ENCODE measurements at places on chromosomes 2 and 18. TPM values are rescaled to one million over a fixed set of nuclear protein-coding genes. Genes with fewer than 3 reads are reported as not detected.

IL36G gene
- not detected for total RNA-seq

- H3K36me3 ChIP-seq, result no peaks in the 10 kb centered on the region
- H3K27me3 ChIP-seq, result no peaks in the 10 kb centered on the region
- H3K27ac ChIP-seq, result no peak overlapping the region
- no peak overlapping the region for H3K4me3 ChIP-seq
Observed at GRCh38 chr18:37385846-37386778, 179.5 kb downstream of the CELF4 start.

DNA sequence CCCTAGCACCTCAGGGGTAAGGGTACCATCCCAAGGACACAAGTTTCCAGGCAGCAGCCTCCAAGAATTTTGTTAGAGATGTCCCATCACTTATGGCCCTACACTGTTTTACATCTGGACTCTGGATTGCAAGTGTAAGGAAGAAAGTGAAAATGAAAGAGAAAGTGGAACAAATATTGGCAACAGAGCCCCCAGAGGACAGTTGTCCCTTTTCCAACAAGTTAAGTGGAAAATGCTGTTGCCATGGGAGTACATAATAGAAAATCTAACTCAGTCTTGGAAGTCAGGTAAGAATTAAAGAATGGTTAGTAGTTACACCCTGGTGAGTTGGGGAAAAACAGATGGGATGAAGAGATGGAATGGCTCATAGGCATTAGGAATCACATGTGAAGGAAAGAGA, 50.6 kb downstream of the TTC21B start:
- H3K4me3 ChIP-seq, result no peak overlapping the region
- H3K27ac ChIP-seq, result no peak overlapping the region
- peaks cover 14% of the 10 kb centered on the region for H3K4me1 ChIP-seq

ADD2 gene
- total RNA-seq, result not detected

WNT10A gene
- total RNA-seq, result not detected

DNA sequence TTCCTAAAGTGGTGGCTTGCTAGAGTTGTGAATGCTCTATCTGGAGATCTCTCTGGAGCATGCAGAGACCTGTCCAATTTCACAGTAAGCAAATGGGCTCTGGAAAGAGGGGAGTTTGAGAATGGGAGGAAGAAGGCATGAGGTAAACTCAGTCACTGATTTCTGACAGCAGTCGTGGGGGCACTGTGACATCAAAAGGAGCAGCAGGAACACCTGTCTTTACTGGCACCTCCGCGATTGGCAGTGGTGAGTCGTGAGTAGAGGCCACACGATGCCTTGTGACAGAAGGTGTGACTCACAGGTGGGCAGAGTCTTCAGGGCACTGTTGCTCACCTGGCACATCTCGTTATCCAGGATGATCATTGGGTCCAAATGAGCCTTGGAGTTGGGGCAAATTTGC, 38.8 kb upstream of the CAVIN2 start:
- H3K27me3 ChIP-seq, result no peaks in the 10 kb centered on the region
- DNase-seq, result no peak
- no peak overlapping the region for H3K4me3 ChIP-seq
- no peaks in the 10 kb centered on the region for H3K4me1 ChIP-seq
- H3K36me3 ChIP-seq, result no peaks in the 10 kb centered on the region

DNA sequence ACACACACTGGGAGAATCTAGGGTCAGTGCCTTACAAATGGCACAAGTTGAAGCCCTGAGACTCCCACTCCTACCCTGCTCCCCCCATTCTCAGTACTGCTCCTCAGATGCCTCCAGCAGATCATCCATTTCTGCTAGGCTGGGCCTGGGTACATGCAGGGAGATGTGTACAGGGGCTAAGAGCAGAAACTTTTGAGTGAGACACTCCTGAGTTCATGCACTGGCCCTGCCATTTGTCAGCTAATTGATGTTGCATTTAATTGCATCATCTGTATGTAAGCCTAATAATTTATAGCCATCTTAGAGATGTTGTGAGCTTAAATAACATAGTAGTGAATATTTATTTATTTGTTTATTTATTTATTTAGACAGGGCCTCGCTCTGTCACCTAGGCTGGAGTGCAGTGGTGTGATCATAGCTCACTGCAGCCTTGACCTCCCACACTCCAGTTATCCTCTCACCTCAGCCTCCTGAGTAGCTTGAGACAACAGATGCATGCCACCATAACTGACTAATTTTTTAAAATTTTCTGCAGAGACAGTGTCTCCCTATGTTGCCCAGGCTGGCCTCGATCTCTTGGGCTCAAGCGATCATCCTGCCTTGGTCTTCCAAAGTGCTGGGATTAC, 4.8 kb upstream of the CASP8 start:
- H3K4me1 ChIP-seq, result peaks cover 28% of the 10 kb centered on the region
- no peak overlapping the region for H3K27ac ChIP-seq
- H3K36me3 ChIP-seq, result no peaks in the 10 kb centered on the region
- no peak for DNase-seq
- H3K4me3 ChIP-seq, result no peak overlapping the region

IL36RN gene
- total RNA-seq, result not detected

GRCh38 chr2:154452906-154453493, 245.5 kb upstream of the KCNJ3 start:
- H3K4me1 ChIP-seq, result no peaks in the 10 kb centered on the region
- DNase-seq, result peak; percentile 24
- no peaks in the 10 kb centered on the region for H3K36me3 ChIP-seq
- H3K27me3 ChIP-seq, result no peaks in the 10 kb centered on the region

DNA sequence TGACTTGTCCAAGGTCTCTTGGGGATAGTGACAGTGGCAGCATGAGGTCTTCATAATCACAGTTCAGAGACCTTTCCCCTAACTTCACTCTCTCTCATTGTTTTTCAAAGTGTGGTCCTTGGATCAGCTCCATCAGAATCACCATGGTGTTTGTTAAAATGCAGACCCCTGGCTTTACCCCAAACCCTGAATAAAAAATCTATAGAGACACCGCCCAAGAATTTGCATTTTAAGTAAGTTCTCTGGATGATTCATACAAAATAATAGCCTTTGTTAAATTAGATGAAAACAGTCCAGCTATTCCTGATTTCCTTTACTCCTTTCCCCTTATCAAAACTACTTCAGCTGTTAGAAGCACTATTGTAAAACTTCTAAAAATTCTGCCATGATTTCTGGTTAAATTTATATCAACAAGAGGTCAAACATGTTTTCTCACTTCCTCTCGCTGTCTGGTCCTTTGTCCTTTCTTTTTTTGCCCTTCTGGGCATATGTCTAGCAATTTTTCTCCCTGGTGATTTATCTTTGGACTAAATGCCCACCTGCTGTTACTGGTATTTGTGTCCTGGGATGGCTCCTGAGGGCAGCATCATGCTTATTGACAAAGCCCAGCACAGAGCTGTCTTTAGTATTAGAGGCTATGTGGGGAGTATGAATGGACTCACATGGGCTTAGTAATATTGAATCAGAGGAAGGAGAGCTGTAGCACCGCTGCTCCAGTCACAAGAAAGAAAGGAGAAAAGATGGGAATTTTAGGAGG, 63.4 kb downstream of the LHCGR start:
- H3K27me3 ChIP-seq, result no peaks in the 10 kb centered on the region
- H3K4me3 ChIP-seq, result no peak overlapping the region
- H3K36me3 ChIP-seq, result no peaks in the 10 kb centered on the region
- H3K27ac ChIP-seq, result no peak overlapping the region
- no peaks in the 10 kb centered on the region for H3K4me1 ChIP-seq

GRCh38 chr2:161128885-161129284, 31.3 kb upstream of the TANK start:
- no peak overlapping the region for H3K4me3 ChIP-seq
- DNase-seq, result peak; percentile 69
- no peaks in the 10 kb centered on the region for H3K27me3 ChIP-seq
- H3K4me1 ChIP-seq, result peaks cover 35% of the 10 kb centered on the region
- H3K27ac ChIP-seq, result peak overlapping the region; percentile 54

NRP2 gene
- total RNA-seq, result 149 TPM

DNA sequence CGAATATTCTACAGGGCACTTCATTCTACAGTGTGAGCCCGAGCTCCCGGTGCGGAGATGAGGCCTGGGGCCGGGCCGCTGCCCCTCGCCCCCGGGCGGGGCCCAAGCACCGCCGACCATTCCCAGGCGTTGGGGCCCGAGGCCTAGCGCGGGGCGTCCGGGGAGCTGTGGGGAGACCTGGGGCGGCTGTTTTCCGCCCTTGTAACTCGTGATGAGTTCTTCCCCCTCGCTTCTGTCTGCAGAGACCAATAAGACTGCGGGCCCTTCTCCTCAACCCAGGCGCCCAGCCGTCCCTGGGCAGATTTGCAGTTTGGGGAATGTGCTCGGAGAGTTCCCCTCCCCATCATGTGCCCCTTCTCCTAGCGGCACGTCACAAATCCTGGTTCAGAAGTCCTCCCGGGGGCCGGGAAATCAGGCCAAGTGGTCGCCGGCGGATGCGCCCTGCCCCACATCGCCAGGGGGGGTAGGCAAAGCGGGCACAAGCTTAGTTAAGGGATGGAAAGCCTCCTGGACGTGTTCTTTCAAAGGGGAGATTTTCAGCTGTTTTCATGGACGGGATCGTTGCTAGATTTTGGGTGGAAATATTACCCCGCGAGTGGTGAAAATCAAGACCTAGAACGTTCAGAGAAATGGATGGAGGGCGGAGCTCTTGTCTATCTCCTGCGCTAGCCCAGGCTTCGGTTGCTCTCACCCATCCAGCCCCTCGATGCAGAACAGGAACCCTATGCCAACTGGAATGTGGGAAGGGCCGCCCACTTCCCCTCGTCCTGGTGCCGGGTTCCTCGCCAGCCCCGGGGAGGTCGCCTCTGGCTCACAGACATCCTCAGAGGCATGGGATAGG, 18.8 kb upstream of the HAAO start:
- no peaks in the 10 kb centered on the region for H3K27me3 ChIP-seq
- H3K4me1 ChIP-seq, result peaks cover 11% of the 10 kb centered on the region
- peak; percentile 66 for DNase-seq
- peak overlapping the region; percentile 0 for H3K4me3 ChIP-seq

DNA sequence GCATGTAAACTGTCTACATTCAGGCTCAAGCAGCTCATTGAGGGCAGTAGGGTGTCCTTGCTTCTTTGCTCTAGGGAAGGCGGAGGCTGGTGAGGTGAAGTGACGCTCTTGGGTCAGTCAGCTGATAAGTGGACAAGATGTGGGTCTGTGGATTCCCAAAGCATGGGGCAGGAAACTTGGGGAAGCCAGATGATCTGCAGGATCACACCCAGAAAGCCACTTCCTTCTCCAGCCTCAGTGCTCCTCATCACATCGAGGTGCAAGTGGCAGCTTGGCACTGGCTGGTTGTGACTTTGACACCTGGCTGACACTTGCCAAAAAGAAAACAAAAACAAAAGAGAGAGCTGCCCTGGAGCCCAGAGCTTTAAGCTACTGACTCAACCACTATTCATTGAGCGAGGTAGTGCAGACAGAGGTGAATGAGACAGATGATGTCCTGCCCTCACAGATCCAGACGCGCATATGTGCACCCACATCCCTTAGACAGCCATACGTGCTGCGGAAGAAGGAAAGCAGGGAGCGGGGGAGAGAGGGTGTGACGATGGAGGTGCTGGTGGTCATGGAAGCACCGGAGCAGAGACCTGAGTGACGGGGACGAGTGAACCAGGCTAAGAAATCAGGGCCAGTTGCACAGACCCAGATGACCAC, 3.1 kb upstream of the CIB4 start:
- no peak for DNase-seq
- H3K4me3 ChIP-seq, result no peak overlapping the region
- peaks cover 4% of the 10 kb centered on the region for H3K27me3 ChIP-seq
- no peaks in the 10 kb centered on the region for H3K4me1 ChIP-seq
- H3K36me3 ChIP-seq, result no peaks in the 10 kb centered on the region

DNA sequence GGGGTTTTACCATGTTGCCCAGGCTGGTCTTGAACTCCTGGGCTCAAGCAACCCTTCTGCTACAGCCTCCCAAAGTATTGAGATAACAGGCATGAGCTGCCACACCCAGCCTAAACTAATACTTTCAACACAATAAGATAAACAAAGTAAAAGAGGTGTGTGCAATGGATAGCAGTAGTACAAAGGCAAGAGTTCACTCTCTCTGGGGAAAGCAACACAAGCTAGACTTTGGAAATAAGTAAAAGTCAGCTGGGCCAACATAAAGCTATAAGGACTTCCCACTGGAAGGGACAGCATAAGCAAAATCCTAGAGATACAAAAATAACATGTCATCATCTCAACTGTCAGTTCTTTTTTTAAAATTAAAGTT, 5.2 kb upstream of the NOSTRIN start:
- H3K36me3 ChIP-seq, result no peaks in the 10 kb centered on the region
- H3K4me3 ChIP-seq, result no peak overlapping the region
- no peak for DNase-seq
- H3K4me1 ChIP-seq, result peaks cover 13% of the 10 kb centered on the region
- no peaks in the 10 kb centered on the region for H3K27me3 ChIP-seq

GRCh38 chr2:234719116-234719716, 222.3 kb upstream of the ARL4C start:
- H3K27ac ChIP-seq, result no peak overlapping the region
- no peak for DNase-seq

SYT4 gene
- total RNA-seq, result not detected

DNA sequence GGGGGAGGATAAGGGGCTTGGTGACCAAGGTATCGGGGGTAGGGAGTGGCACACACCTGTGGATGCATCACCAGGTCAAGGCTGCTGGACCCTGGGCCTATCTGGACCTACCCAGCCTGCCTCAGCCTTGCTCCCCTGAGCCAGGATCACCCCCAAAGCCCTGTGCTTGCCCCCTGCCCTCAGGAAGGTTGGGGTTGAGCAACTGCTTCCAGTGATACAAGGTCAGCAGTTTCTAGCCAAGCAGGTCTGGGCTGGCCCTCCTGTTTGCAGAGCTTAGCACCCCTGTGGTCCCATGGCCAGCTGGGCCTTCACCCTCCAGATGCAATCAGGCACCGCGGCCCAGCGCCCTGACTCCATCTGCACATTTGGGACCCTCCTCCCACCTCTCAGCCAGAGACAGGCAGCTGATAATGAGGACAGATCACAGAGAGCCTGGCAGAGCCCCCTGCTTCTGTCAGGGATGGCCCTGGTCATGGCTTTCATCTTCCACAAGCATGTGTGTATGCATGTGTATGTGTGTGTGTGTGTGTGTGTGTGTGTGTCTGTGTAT, 154.6 kb downstream of the TFCP2L1 start:
- no peaks in the 10 kb centered on the region for H3K27me3 ChIP-seq
- no peak overlapping the region for H3K4me3 ChIP-seq
- H3K27ac ChIP-seq, result no peak overlapping the region
- no peaks in the 10 kb centered on the region for H3K4me1 ChIP-seq

GRCh38 chr2:219467736-219468075, 31.0 kb upstream of the GMPPA start:
- DNase-seq, result no peak
- no peaks in the 10 kb centered on the region for H3K27me3 ChIP-seq
- no peak overlapping the region for H3K4me3 ChIP-seq
- no peaks in the 10 kb centered on the region for H3K4me1 ChIP-seq
- no peak overlapping the region for H3K27ac ChIP-seq

DNA sequence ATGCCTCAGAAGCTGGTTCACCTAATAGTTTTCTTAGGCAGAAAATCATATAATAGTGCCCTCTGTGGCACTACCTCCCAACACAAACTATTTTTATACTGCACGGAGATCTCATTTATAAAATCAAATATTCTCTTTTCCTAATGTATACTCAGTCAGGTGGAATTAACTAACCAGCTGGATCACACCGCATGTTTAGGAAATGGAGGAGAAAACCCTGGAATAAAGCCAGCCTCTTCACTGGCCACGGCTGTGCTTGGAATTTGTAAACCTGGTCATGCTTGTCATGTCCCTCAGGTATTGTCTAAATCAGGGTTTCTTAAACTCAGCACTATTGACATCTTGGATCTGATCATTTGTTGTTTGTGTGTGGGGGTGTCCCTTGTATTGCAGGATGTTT, 85.6 kb downstream of the DOCK10 start:
- H3K27me3 ChIP-seq, result no peaks in the 10 kb centered on the region
- no peaks in the 10 kb centered on the region for H3K36me3 ChIP-seq
- no peak overlapping the region for H3K27ac ChIP-seq
- H3K4me1 ChIP-seq, result no peaks in the 10 kb centered on the region
- DNase-seq, result no peak
- no peak overlapping the region for H3K4me3 ChIP-seq
